ENCODE measurements at places on chromosomes 13 and 19.

GRCh38 chr13:103238441-103238840 lies 172.2 kb upstream of the SLC10A2 start:
- H3K27me3 ChIP-seq: no peaks in the 10 kb centered on the region
- DNase-seq: no peak
- no peaks in the 10 kb centered on the region for H3K4me1 ChIP-seq
- no peak overlapping the region for H3K27ac ChIP-seq
- no peak overlapping the region for H3K4me3 ChIP-seq

DNA sequence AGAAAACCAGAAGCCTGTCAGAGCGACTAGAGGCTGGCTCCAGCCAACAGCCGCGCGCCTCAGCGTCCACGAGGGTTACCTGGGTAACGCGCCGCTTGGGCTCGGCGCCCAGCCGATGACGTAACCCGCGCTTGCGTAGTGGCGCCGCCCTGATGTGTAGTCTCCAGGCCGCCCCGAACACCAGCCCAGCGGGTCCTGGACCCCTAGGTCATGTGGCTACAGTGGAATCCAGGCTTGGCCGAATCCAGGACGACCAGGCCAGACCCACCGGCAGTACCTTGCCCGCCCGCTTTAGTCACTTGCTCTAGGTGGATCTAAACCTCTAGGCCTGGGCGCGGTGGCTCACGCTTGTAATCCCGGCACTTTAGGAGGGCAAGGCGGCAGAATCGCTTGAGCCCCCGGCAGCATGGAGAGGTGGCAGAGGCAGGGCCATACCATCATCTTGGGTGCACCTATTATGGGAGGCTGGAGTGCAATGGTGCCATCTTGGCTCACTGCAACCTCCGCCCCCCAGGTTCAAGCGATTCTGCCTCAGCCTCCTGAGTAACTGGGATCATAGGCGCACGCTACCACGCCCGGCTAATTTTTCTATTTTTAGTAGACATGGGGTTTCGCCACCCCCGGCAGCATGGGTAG lies 7.2 kb upstream of the ZNF606 start:
- DNase-seq: peak; percentile 89
- H3K27me3 ChIP-seq: no peaks in the 10 kb centered on the region
- H3K4me1 ChIP-seq: no peaks in the 10 kb centered on the region
- no peak overlapping the region for H3K4me3 ChIP-seq
- H3K27ac ChIP-seq: no peak overlapping the region

DNA sequence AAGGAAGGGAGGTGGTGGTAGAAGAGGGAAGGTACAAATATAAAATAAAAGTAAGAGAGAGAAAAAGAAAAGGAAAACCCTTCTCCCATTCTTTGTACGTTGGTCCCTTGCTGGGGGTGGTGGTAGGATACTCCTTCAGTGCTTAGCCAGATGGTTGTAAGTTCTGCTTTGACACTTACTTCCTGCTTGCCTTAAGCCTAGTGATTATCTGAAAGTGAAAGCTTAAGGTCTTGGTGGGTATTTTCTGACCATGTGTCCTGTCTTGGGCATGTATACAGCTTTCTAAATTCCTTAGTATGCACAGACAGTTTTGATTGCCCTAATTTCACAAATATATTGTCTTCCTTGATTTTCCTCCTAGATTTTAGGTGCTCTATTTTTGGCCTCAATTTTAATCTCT lies 314.8 kb downstream of the PCDH17 start:
- H3K36me3 ChIP-seq: no peaks in the 10 kb centered on the region
- no peak overlapping the region for H3K27ac ChIP-seq
- no peaks in the 10 kb centered on the region for H3K27me3 ChIP-seq
- H3K4me1 ChIP-seq: no peaks in the 10 kb centered on the region
- no peak overlapping the region for H3K4me3 ChIP-seq

DNA sequence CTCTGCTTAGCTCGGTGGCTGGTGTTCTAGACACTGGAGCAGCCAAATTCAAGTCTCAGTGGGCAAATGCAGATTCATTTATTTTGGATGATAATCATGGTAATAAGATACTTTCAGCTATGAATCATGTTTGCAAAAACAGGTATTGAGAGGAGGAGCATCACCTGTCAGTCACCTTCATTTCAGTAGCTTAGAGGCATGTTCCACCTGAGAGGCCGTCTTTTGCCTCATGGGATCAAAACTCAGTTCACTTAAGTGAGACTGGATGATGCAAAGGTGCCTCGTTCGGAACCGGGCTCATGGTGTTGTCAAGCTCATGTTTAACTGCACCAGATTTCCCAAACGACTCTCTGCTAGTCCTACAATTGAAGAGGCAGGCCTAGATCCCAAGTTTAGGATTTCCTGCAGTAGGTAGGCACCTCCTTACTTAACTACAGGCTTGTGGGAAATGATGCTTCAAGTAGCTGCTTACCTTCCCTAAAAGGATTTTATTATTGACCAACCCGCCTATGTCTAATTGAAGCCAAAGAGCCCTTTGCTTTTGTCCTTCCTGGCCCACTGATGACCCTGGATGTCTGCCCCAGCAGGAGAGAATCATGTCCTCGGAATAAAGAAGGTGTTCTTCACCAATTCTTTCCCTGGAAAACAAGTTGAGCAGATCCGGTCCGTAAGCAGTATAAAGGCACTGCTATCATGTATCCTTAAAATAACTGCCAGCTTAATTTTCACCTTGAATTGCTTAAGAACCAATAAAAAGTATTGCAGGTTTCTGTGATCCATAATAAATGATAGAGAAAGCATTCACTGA lies 60.0 kb downstream of the ZAR1L start:
- H3K27ac ChIP-seq: no peak overlapping the region
- no peak overlapping the region for H3K4me3 ChIP-seq
- no peaks in the 10 kb centered on the region for H3K27me3 ChIP-seq
- no peaks in the 10 kb centered on the region for H3K4me1 ChIP-seq
- H3K36me3 ChIP-seq: no peaks in the 10 kb centered on the region
- DNase-seq: no peak

DNA sequence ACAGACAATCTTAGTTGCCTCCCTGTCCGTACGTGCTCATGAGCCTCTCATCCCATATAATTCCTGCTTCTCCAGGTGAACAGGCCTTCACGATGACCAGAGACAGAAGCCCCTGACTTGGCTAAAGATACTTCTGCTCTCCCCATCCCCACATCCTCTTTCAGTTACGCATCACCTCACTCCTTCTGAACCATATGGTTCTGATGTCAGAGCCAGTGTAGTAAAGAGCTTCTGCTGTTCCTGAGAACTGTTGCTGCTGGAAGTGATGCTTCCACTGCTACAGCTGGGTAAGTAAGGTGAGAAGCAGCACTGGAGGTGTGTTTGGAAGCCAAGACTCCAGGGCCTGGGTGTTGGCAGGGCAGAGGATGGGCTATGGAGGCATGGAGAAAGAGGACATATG lies 12.9 kb downstream of the SIGLECL1 start:
- no peak for DNase-seq
- H3K4me1 ChIP-seq: peaks cover 2% of the 10 kb centered on the region
- H3K27me3 ChIP-seq: no peaks in the 10 kb centered on the region
- no peak overlapping the region for H3K27ac ChIP-seq
- no peak overlapping the region for H3K4me3 ChIP-seq
